ENCODE measurements at places on chromosomes 2 and 18.

GRCh38 chr2:101844055-101844635 is 146.6 kb downstream of the MAP4K4 start:
- no peak for DNase-seq

DNA sequence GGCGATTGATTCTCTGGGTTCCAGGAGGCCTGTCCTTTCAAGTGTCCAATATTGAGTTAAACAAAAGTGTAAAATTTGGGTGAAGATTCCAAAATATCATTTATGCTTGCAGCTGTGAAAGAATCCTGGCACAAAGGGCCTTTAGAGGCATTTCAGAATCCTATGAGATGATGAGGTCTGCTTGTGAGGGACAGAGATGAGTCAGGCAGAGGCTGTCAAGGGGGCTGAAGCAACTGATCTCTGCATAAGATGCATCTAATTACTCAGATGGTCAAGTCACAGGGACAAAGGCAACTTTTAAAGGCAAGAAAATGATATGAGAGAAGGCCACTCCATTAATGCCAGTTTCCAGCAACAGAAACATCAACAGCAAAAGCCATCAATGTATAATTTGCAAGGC is 78.8 kb downstream of the FHOD3 start:
- no peak for DNase-seq

GRCh38 chr18:22093731-22094357 is 75.5 kb upstream of the GATA6 start:
- DNase-seq: no peak

DNA sequence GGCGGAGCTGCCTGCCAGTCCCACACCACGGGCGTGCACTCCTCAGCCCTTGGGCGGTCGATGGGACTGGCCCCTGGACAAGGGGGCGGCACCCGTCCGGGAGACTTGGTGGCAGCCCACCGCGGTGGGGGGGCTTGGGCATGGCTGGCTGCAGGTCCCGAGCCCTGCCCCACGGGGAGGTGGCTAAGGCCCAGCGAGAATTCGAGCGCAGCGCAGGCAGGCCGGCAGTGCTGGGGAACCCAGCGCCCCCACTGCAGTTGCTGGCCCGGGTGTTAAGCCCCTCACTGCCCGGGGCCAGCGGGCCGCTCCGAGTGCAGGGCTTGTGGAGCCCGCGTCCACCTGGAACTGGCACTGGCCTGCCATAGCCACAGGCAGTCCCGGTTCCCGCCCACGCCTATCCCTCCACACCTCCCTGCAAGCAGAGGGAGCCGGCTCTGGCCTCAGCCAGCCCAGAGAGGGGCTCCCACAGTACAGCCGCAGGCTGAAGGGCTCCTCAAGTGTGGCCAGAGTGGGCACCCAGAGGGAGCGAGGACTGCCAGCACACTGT is 742.9 kb upstream of the DDX18 start:
- no peak for DNase-seq

- DNase-seq: no peak
Measured at GRCh38 chr2:240259201-240259923, 118.9 kb upstream of the OTOS start.

- DNase-seq: no peak
Measured at GRCh38 chr2:102618452-102619413, 620 bp upstream of the SLC9A2 start.

- DNase-seq: no peak
Measured at GRCh38 chr2:142756430-142756829, 121.0 kb upstream of the KYNU start.

DNA sequence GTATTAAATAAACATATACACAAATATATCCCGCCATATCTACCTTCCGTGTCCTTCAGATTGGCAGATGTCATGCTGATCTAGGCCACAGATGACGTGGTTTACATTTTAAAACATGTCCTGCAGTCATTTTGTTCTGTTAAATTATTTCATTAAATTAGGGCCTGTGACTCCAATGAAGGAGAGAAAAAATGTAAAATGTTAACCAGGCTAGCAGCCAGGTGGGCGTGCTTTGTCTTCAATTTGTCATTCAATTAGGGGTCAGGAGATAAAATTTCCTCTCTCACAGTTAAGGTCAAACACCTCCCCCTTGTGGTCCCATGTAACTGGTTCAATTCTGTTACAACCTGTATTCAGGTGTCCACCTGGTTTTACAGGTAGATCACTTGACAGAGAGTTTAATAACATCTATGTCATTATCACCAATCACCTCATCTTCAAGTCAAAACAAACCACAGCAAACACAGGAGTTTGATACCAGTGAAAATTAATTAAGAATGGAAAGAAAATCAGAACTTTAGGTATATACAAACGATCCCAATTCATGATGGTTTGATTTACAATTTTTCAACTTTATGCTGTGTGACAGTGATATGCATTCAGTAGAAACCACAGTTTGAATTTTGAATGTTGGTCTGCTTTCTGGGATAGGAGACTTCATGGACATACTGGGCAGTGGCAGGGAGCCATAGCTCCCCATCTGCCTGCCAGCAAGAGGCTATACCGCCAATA is 339.4 kb downstream of the CMPK2 start:
- DNase-seq: no peak

- no peak for DNase-seq
Measured at GRCh38 chr2:23757686-23758433, 169.1 kb downstream of the ATAD2B start.

- DNase-seq: no peak
Measured at GRCh38 chr18:6055711-6056110, 160.4 kb upstream of the TMEM200C start.

GRCh38 chr2:181784556-181784955 is 104.2 kb upstream of the NEUROD1 start:
- no peak for DNase-seq

DNA sequence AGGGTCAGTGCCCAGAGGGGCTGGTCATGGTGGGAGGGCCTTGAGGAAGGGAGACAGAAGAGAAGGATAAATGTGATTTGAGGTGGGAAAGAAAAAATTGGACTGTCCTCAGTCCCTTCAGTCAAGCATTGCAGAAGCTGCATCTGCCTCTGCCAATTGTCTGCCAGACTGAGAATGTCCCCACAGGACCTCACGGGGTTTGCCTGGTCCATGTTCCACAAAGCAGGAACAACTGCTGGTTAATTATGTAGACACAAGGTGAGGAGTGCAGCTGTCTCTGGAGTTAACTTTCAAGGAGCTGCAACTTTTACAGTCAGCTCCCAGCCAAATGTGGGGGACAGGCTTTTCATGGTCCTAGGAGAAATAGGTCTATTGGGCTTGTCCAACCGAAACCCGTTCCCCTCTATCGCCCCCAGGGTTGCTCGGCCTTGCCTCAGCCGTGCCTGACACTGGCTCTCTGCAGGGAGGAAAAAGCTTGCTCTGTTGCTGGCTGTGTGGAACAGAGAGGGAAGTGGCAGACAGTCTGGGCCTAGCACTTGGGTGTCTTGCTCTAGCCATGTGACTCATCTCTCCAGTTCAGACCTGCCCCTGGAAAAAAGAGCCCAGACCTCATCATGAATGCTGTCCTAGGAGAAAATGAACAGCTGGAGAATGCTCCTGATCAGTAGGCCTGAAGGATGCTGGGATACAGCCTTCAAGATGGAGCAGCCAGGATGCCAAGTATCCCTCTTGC is 31.1 kb upstream of the PAX8 start:
- DNase-seq: no peak

DNA sequence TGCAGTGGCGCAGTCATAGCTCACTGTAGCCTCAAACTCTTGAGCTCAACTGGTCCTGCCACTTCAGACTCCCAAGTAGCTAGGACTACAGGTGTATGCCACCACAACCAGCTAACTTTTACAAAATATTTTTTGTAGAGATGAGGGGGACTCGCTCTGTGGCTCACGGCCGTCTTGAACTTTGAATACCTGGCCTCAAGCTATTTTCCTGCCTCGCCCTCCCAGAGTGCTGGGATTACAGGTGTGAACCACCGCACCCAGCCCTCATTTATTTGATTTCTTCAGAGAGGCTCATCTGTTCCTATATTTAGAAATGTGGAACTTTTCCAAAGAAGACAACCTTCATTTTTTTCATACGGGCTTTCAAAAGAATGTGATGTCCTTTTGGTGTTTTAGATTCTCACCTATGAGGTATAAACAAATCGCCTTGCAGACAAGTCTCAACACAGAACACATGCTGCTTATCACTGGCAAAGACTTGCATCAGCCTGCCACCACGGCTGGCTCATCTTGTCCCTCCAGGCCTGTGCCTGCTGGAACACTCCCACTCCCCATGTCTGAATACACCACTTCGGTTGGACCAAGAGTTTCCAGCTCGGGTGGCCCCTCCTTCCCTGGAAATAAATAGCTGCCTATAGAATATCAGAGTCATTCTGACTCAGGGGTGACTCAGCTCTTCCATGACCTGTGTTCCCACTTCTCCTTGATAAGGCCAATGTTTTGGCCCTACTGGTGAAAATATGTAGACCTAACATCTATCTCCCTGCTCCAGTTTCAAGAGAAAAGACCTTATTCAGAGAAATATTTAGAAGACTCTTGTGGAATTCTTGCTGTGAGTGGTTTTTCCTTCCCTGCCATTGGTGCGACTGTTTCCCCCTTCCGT is 202.6 kb downstream of the TGIF1 start:
- DNase-seq: no peak

DNA sequence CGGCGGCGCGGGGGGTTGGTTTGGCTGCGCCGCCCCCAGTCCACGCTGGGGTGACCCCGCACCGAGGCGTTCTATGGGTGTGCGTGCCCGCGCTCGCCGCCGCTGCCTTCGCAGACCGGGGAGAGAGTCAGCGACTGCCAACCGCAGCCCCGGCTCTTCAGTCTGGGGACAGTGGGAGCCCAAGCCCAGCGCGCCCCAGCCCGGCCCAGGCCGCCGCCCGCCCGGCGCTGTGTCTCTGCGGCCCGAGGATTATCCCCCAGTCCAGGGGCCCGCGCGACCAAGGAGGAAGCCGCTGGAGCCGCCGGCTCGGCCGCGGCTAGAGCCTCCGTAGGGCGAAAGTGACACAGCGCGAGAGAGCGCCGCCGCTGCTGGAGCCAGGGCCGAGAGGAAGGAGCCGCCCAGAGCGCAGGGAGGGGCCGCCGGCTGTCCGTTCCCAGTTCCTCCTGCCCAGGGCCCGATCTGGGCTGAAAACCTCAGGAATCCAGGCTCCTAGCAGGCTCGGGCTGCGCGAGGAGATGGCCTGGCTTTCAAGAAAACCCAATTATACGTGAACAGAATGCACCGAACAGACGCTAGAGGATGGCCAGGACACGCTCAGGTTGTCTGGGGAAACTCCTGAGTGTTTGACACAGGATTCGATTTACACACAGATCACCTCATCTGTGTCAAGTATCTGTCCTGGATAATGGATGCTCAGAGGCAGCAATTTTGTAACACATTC is 2.4 kb downstream of the CTIF start:
- DNase-seq: peak; percentile 52

GRCh38 chr2:84882775-84883550 is 2.1 kb upstream of the TRABD2A start:
- no peak for DNase-seq

- no peak for DNase-seq
Measured at GRCh38 chr2:210309548-210310233, 5.3 kb downstream of the MYL1 start.

GRCh38 chr18:28408528-28408927 is 231.6 kb upstream of the CDH2 start:
- no peak for DNase-seq

GRCh38 chr2:23414106-23414505 is 29.1 kb downstream of the KLHL29 start:
- no peak for DNase-seq

- no peak for DNase-seq
Measured at GRCh38 chr2:174121175-174121574, 127.2 kb downstream of the OLA1 start.

GRCh38 chr2:22274661-22275060 is 1110.3 kb upstream of the KLHL29 start:
- DNase-seq: no peak

- no peak for DNase-seq
Measured at GRCh38 chr2:20008703-20009102, 3.8 kb downstream of the MATN3 start.

GRCh38 chr2:164964700-164965099 is 9.4 kb upstream of the SLC38A11 start:
- no peak for DNase-seq

GRCh38 chr2:138390316-138390945 is 111.1 kb upstream of the SPOPL start:
- no peak for DNase-seq

- no peak for DNase-seq
Measured at GRCh38 chr18:50199921-50200320, 5.0 kb upstream of the MYO5B start.

- no peak for DNase-seq
Measured at GRCh38 chr2:144489315-144489916, 30.5 kb downstream of the ZEB2 start.

GRCh38 chr2:215361211-215361875 is 49.5 kb downstream of the ATIC start:
- DNase-seq: no peak

GRCh38 chr2:170340693-170341068 is 162.7 kb downstream of the MYO3B start:
- no peak for DNase-seq

DNA sequence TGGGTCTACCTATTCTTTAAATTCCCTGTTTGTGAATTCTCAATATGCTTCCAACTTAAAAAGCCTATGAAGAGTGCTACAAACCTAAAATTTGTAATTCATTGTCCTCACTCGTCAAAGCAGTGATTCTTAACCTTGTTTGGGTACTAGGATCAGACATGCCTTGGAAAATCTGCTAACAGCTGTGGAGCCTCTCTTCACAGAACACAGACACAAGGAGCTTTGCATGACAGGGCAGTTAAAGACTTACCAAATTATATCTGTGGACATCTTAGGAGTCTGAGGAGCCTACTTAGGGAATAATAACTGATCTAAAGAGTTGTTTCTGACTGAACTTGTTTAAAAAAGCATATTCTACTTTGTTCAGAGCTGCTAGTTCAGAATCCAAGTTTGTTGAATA is 38.1 kb downstream of the TMEM87B start:
- DNase-seq: no peak

DNA sequence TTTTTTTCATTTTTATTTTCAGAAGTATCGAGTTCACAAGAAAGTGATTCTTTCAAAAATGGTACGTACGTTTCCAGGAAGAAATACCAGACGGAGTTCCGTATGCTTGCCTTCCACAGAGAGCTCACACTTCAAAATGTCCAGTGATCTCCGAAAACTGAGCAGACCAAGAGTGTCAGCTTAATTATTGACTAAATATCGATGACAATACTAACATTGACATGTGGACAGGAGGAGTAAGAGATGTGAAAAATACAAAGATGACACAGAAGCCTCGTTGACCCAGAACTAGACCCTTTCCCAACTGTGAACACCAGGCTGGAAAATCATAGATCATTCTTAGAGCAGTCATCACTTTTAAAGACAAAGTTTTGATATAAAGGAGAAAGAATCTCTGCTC is 440.0 kb upstream of the POU3F3 start:
- DNase-seq: no peak

- DNase-seq: no peak
Measured at GRCh38 chr2:237459226-237459625, 27.8 kb upstream of the MLPH start.

GRCh38 chr2:96783388-96783787 is 22.7 kb downstream of the CNNM4 start:
- DNase-seq: no peak
